ENCODE measurements at places on chromosomes 5 and 9.
A peak's percentile ranks its signal among the peaks of the same experiment; 100 is the strongest.

DNA sequence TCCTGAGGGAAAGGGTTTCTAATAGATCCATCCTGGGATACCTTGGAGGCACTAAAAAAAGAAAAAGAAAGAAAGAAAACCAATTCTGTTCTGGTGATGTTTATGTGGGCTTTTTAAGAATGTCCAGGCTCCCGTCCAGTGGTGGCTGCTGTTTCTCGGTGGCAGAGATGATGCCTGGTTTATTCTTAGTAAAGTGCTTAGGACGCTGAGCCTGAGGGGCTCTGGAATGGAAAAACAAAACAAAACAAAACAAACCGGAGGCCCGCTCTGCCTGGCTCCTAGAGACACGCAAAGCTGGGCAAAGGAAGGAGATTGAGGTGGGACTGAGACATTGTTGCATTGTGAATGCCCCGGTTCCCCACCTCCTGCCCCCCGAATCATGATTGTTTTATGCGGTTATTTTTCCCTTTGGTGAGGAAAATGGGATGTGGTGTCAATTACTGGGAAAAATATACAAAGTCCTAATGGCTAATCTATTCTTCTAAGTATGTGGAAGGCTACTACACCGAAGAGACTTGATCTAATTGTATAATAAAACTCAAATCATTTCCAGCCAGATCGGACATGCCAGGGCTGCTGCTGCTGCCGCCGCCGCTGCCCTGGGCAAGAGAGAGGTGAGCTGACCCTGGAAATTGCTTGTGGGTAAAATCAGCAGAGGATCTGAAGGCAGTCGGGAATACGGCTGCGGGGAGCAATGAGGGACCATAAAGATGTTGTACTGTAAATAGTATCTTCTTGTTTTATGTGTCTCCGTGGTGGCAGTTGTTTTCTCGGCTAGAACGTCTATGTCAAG is 644.9 kb downstream of the CCDC171 start:
- DNase-seq = no peak

- DNase-seq = no peak
Measured at GRCh38 chr5:41831155-41831554, 39.1 kb downstream of the OXCT1 start.

DNA sequence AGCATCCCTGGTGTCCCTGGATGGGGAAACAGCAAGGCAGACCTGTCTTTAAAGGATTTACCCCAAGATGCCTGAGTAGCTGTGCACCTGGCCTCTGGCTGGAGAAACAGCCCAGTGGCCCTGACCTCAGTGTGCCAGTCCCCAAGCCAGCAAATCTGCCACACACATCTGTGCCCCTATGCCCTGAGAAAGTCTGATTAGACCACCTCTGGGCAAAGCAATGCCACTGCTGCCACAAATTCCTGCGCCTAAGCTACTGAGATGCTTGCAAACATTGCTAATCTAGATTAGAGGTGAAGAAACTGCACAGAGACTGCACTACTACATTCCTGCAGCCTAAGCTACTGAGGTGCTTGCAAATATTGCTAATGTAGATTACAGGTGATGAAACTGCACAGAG is 269.6 kb downstream of the CEMIP2 start:
- DNase-seq = no peak

GRCh38 chr9:71758785-71759184 is 9.5 kb downstream of the CEMIP2 start:
- DNase-seq = no peak

DNA sequence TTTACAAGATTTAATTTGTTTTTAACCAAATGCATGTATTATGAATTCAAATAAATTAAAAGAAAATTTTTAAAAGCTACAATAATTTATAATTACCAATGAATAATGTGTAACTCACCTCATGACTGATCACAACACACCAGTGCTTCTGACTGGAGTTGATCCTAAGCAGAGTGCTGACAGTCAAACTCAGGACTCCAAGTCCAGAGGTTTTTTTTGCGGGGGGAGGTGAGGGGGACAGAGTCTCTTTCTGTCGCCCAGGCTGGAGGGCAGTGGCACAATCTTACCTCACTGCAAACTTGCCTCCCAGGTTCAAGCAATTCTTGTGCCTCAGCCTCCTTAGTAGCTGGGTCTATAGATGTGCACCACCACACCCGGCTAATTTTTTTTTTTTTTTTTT is 71.0 kb upstream of the MELK start:
- no peak for DNase-seq

GRCh38 chr5:10745133-10745532 is 15.9 kb downstream of the DAP start:
- DNase-seq = no peak

DNA sequence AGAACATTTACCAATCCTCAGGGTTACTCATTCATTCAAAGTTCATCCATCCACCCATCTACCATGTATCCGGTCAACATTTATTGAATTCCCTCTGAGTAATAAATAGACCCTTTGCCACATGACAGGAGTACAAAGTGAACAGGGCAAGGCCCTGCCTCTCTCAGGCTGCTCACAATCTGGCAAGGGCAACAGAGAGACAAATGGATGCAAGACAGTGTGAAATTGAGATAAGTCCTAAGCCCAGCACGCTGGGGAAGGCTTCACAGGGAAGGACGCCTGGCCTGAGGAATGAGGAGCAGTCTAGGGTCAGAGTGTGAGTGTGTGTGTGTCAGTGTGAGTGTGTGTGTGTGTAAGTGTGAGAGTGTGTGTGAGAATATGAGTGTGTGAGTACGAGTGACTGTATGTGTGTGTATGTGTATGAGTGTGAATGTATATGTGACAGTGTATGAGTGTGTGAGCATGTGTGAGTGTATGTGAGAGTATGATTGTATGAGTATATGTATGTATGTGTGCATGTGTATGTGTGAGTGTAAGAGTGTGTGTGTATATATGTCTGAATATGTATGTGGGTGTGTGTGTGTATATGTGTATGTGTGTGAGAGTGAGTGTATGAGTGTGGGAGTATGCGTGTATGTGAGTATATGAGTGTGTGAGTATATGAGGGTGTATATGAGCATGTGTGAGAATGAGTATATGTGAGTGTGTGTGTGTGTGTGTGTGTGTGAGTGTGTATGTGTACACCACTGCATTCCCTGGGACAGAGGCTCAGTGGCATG is 145.6 kb downstream of the FSTL4 start:
- no peak for DNase-seq

DNA sequence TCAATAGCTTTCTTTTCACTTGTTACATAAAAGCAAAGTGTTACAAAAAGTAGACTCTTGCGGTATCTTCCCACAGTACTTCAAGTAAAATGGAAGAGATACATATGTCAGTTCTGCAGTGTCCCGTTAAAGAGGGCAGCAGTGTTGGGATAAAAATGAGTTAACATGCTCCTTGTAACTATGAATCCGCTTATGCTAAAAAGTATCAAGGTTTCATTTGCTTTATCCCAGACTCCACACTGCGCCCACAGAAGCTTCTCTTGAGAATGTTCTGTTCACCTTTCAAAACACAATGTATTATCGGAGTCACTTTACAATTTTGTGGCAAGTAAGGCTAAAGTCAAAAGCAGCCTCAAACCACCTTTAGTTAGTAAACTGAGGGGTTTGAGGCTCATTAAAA is 790 bp downstream of the PTAR1 start:
- no peak for DNase-seq

DNA sequence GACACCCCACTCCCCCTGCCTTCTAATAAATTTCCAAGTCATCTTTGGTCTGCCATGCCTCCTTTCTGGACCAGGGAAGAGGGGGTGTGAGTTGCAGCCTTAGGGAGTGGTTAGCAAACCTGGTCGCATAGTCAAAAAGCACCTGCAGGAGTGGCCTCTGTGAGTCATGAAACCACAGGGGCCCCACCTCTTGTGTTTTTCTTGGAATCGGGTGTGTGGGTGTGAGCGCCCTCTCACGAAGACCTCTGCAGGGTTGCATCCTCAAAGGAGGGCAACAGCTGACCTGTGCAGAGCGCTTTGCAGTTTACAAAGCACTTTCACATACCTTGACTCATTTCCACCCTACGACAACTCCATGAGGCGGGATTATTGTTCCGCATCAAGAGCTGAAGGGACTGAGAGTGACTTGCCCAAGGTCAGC is 36.8 kb upstream of the TEX48 start:
- DNase-seq = peak; percentile 88

GRCh38 chr5:34998058-34998789 is 49.5 kb downstream of the AGXT2 start:
- DNase-seq = no peak

GRCh38 chr5:93257616-93258015 is 323.4 kb downstream of the NR2F1-AS1 start:
- no peak for DNase-seq

- no peak for DNase-seq
Measured at GRCh38 chr9:38311382-38312270, 80.9 kb upstream of the ALDH1B1 start.

DNA sequence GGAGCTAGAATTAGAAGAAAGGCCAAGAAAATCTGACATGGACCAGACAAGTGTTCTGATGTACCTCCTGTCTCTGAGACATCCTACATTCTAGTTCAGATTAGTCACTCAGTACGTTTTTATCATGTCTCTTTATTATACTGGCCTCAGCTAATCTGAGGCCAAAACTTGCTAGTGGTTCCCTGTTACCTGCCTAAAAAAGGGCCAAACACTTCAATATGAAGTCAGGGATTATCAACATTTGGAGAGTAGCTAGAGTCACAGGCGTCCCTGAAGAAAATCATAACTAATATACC is 587.4 kb downstream of the PRELID2 start:
- no peak for DNase-seq

DNA sequence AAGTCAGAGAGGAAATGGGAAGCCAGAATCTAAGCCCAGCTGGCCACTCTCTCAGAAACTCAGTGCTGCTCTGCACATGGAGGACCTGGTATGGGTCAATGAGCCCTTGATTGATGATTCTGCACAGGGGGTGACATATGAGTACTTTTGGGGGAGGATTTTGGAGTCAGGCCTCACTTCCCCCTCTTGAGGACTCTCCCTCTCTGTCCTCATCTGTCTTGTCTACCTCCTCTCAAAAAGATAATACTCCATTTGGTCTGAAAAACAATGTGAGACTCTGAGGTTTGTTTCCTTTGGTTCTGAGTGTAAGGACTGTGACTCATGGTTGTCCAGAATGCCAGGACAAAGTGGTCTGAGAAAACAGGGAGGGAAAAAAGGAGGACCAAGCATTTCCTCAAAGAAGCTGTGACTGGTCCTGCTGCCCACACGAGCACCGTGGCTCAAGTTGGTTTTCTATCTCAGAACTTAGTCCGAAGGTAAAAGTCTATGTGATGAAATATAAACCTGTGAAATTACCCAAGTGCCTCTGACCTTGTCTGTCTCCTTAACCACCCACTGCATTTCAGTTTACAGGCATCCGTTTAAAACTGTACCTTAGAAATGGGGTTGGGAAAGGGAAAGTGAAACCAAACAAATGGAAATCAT is 11.1 kb downstream of the TTC39B start:
- no peak for DNase-seq

DNA sequence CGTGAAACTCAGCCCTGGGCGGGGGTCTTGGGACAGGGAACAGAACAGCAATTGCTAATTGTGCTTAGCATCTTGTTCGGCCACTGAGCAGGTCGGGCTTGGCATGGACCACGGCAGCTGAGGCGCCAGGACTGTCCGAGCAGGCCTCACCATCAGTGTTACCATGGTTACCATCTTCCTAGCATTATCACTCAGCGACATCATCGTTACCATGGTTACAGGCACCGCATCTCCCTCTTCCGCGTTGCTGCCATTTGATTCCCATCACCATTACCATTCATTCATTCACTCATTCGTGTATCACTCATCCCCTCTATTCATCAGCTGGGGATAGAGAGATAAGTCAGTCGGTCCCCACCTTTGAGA is 81.0 kb upstream of the ZBTB43 start:
- no peak for DNase-seq

DNA sequence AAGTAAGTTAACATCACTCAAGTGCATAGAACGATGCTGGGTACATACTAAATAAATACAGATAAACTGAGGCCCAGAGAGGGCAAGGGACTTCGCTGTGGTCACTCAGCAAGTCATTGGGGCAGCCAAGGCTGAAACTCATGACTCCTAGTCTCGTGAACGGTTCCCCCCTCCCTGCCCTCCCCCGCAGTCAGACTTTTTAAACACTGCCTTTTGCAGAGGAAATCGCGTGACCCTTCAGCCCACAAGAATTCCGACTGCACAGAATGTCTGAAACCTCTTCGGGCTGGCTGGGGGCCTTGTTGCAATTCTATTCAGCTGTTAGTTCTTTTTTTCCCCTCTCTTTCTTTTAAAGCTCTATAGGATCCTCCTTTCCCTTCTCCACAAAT is 28.1 kb downstream of the NEK6 start:
- DNase-seq = peak; percentile 60

- DNase-seq = no peak
Measured at GRCh38 chr5:152990649-152991048, 499.8 kb upstream of the GRIA1 start.

- no peak for DNase-seq
Measured at GRCh38 chr5:71972777-71973473, 134.3 kb upstream of the MAP1B start.

DNA sequence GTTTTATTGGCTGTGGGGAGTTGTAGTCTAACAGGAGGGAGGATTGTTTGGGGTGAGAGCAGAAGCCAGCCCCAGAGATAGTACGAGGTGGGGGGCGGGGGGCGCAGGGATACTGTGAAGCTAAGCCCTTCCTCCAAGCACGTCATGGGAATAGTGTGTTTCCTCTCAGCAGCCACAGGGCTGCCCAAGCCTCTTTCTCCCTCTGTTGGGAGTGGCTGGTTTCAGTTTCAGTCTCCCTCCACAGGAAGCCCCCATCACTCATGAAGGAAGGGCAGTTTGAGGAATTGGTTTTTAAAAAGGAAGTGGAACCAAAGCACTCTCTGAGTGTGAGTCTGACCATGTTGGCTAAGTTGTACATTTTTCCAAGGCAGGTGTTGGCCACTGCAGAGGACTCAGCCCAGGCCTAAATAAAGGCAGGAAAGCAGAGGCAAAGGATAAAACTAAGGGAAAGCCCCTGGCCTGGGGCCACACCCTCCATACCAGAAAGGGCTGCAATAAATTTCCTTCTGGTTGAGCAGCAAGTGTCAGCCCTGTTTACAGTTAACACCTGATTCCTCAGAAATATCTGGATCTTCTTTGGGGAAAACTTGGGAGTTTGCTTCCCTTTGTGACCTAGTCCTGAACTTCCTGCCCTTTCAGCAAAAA is 3.2 kb downstream of the RAB24 start:
- no peak for DNase-seq

DNA sequence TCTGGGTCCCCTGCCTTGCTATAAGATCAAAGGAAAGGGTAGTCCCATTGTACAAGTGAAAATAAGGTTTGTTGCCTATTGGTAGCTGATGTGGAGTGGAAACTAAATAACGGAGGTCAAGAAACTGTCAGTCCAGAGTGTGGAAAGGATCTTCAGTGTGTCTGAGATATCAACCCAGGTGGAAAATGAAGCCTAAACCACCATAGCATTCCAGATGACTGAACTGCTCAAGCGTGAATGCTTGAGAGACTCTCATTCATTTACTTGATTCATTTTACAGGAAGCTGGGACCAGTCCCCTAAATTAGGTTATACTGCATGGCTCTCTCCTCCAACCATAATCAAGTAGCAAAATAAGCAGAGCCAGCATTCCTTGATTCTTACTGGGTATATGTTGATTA is 116.0 kb upstream of the SLC28A3 start:
- no peak for DNase-seq
